ENCODE measurements at places on chromosomes 1 and 21.

DNA sequence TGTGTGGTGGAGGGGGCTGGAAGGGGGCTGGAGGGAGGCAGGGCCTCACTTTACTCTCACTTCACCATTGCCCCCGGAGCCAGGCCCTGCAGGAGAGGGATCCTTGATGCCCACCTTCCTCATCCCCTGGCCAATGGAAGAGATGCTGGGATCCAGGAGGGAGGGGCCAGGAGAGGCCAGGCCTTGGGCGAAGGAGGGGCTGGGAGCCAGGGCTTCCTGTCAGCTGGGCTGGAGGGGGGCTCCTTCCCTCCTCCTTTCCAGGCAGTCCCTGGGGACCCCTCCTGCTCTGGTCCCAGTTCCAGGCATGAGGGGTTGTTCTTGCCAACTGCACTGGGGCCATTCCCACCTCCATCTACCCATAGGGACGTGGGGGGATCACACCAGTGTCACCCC is 5.7 kb downstream of the AHDC1 start:
- DNase-seq, result no peak

DNA sequence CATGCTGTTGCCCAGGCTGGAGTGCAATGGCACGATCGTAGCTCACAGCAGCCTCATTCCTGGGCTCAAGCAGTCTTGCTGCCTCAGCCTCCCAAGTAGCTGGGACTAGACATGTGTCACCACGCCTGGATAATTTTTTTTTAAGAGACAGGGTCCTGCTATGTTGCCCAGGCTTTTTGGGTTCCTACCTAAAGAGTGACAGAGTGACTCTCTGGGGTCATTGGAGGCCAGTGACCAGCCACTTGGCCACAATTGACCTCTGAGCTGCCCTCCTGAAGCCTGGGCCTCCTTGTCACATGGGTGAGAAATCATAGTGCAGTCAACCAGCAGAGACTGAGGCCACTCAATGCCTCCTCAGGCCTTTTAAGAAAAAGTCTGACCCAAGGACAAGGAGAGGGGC is 5.7 kb downstream of the DIO1 start:
- no peak for DNase-seq

GRCh38 chr1:70504176-70504820 is 93.2 kb downstream of the CTH start:
- peak; percentile 38 for DNase-seq

GRCh38 chr1:54335755-54336108 is 70.5 kb downstream of the SSBP3 start:
- DNase-seq, result no peak
